Muscle of back (tissue), 13 donors: ENCODE measurements at places on chromosomes 5 and 9.

DNA sequence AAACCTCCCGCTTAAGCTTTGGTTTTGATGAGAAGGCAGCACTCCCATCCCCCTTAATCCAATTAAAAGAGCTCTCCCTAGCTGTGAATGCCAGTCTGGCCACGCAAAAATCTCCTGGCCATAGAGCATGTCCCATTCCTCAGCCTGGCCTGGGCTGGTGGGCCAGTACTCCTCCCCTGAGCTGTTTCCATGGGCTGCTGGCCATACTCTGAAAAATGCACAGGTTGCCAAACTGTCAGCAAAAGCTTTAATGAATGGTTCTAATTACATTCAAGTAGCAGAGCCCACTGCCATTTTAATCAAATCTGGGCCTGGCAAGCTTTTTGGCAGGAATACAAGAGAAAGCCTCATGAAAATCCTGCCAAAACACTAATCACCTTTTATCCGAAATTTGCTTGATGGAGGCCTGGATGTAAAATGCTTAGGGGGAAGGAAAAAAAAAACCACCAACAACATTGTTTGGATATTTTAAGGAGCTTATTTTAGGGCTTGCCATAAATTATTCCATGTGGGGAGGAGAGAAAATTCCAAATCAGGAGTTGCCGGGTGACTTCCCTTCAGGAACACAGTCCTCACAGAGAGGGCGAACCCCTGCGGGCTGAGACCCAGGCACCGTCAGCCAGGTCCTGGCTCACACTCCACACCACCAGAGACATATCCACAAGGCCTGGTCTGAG lies 243.3 kb downstream of the SEC61B start:
- DNase-seq = peak; percentile 47

DNA sequence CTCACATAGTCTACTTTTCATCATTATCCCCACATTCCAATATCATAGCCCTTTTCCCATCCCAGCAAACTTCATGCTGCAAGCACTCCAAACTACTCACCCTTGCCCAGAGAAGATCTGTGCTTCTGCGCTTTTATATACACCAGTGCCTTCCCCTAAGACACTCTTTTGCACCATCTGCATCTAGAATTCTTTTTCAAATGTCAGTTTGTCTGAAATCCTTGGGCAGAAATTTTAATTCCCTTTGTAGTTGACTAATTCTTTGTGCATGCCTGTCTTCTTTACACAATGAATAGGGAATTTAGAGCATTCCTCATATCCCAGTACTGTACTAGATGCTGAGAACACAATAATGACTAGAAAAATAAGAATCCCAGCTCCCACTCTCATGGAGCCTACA lies 298.9 kb downstream of the KCNN2 start:
- DNase-seq = no peak

GRCh38 chr5:106797996-106798395 lies 872.7 kb downstream of the EFNA5 start:
- DNase-seq = no peak

DNA sequence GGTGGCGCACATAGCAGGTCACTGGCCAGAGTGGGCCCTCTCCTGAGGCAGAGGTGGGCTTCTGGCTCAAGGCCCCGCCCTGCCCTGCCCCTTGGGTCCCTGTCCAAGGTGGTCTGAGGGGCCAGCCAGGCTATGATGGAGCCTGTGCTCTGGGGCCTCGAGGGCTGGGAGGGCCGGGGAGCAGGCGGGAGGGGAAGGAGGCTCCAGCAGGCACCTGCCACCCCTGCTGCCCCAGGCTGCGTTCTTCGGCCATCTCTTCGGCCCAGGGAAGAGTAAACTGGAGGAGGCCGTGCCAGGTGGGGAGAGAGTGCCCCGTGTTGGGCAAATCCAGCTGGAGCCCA lies 14.6 kb downstream of the FIBCD1 start:
- no peak for DNase-seq

GRCh38 chr5:31393126-31393525 lies 138.8 kb downstream of the DROSHA start:
- DNase-seq = no peak

DNA sequence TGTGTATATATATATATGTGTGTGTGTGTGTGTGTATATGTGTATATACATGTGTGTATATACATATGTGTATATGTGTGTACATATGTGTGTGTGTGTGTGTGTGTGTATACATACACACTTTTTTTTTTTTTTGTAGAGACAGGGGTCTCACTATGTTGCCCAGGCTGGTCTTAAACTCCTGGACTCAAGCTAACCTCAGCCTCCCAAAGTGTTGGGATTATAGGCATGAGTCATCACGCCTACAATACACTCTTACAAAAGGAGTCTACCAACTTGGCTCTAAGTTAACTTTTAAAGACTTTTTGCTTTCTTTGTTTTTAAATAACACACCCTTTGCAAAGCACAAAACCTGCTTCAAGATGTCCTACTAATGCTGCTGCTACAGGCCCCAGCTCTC lies 2.1 kb downstream of the C9orf78 start:
- DNase-seq = no peak

DNA sequence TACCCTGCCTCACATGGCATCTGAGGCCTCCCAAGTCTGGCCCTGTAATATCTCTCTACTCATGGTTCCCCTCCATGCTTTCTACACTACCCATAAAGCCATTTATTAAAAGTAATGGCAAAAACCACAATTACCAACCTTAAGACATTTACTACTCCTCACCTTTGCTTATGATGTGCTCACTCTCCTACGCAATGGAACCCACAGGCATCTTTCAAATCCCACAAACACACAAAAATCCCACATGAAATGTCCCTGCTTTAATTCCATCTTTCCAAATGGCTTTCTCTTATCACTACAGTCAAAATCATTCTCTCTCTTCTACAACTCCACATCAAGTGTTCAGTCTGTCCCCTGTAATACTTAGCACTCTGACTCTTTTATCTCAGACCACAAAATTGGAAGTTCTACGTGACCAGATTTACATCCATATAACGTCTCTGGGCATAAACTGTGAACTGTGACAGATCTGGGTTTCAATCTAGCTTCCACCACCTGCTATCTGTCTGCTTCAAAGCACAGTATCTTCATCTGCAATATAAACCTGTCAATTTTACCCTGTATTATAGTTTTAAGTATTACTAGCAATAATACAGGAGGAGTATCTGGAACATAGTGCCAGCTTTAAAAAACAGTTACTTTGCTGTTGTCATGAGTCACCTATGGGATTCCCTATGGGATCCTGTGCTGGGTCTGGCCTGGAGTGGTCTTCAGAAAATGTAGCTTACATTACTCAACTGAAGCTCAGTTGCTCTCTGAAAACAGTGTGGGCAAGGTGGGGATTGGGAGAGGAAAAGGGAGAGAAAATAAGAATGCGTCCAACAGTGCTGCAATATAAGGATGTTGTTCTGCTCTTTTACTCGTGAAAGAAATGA lies 137.1 kb upstream of the TRIM32 start:
- no peak for DNase-seq

DNA sequence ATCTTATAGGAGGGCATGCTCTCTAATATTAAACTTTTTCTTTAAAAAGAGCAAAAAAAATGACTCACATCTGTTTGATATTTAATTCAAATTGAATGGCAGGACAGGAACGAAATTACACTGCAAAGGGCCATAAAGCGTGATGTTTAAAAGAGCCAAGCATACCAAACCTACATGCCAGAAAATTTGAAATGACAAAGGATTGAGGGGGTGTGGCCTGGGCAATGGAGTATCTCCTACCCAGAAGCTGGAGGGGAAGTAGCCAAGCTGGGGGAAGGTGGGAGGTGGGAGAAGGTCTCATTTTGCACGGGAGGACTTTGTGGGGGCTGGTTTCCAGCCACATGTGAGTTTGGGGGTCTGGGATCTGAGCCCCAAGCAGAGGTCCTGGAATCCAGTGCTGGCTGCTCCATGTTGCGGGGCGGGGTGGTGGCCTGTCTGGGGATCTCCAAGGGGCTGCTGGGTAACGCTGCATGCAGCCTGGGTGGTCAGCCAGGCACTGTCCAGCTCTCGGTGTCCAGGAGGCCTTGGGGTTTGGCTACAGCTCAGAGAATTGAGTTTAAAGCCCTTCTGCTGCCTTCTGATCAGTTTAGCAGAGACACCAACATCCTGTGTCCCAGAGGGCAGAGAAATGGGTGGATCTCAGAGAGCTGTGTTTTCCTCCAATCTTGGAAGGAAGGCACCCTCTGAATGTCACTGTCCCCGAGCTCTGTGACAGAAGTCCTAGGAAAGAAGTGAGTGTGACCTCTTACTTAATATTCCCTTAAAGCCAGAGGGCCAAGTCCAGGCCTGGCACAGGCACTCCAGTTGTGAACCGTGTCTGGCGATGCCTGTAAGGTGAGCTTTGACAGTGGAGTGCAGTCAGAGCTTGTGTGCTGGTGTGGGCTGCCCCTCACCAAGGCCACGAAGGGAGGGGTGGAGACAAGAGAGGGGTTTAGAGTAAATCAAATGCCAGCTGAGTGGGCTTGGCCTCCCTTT lies 7.6 kb downstream of the DCANP1 start:
- DNase-seq = no peak

GRCh38 chr9:137838576-137838975 lies 39.0 kb upstream of the CACNA1B start:
- DNase-seq = no peak

DNA sequence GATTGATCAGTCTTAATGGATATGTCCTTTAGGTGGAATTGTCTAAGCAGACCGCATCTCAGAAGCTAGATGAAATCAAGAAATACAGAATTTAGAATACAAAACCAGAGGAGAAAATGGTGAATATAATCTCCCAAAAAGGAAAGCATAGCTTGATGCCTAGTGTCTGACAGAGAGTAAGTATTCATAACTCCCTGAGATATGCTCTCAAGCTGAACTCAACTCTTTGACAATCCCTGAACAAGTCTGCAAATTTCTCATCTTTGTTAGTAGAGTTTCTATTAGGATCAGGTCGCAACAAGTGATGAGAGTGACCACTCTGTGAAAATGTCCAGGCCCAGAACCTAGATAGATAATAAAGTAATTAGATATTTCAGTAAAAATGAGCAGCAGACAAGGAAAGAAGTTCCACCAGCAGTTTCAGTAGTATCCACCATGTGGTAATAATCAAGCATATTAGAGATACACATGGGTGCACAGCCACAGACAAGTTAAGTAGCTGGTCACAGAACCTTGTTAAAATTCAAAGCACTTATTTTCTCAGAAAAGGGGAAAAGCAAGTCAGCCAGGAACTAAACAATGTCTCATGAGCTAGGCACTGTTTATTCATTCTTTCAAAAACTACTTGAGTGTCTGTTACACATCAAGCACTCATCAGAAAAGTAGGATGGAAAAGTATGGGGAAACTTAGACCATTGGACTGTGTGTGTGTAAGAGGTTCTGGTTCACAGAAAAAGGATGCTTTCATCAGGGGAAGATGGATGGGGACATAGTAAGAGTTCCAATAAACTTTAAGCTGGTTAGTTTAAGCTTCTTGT lies 481.5 kb upstream of the TUSC1 start:
- no peak for DNase-seq

DNA sequence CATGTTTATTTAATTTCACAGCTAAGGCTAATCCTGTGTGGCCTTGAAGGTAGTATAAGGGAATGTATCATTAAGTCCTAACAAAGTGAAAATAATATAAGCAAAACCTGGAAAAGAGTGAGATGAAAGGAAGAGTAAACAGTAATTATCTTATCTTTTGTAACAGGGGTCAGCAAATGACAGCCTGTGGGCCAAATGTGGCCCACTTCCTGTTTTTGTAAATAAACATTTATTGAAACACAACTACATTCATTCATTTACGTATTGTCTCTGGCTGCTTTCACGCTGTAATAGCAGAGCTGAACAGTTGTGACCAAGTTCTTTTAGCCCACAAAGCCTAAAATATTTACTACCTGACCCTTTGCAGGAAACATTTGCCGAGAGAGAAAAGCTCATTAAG lies 78.4 kb upstream of the HTR4 start:
- no peak for DNase-seq

GRCh38 chr9:132560616-132561202 lies 21.7 kb upstream of the BARHL1 start:
- DNase-seq = no peak

GRCh38 chr9:92631452-92632343 lies 38.2 kb downstream of the IPPK start:
- no peak for DNase-seq

DNA sequence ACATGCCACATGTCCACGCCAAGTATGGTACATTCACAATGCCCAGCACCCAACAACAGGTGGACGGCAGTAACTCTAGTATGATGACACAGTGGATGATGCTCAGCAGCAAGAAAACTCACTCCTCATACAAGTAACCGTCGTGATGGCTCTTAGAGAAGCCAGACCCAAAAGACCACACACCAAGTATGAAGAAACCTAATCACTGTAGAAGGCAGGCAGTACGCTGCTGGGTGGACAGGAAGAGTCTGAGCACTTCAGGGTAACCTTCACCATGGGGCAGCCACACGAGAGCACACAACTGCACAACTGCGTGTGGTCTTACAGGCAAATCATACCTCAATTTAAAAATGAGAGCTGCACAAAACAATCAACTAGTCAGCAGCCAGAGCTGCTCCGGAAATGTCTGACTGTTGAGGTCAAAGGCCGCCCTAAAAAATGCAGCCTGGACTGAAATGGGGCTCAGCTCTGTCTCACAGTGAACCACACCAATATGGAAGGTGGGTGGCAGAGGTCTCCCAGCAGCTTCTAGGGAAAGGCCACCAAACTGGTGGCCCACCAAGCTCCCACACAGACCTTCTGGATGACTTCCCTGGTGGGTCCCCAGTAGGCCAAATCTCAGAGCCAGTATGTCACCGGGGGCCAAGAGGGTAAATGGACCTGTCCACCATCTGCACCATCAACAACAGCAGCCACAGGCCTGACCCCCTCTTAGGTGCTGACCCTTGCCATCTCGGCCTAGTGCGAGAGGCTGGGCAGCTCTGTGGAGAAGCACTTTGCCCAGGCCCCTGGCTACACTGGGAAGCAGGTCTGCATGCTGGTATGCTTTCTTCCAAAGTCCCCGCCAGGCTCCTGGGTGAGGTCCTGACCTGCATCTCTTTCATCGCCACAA lies 17.8 kb downstream of the BICD2 start:
- DNase-seq = no peak

GRCh38 chr9:29183971-29184370 lies 1610.7 kb upstream of the C9orf72 start:
- DNase-seq = no peak

DNA sequence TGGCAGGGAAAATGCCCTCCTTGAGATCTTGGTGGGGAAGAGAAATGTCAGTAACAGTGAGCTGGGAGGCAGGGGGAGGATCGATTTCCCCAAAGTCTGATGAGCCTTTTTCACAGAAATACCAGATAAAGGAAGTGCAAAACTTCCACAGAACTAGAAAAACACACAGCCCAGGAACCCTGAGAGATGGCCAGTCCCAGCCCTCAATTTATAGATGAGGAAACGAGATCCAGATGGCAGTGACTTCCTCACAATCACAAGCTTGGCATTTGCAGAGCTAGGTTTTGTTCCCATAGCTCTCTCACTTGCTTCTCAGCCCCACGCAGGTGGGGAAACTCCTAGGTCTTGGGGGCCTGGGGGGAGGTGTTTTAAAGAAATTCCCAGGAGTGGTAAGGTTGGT lies 3.8 kb upstream of the GGTA1 start:
- DNase-seq = no peak

GRCh38 chr5:1176473-1177391 lies 24.7 kb upstream of the SLC6A19 start:
- DNase-seq = no peak
